ENCODE measurements at places on chromosomes 13 and 19. TPM values are rescaled to one million over a fixed set of nuclear protein-coding genes. Genes with fewer than 3 reads are reported as not detected.

Gene CGB2
- not detected for polyA plus RNA-seq

Gene CLEC17A
- polyA plus RNA-seq = not detected

Gene TSEN34
- polyA plus RNA-seq = 49.7 TPM

Gene CYP4F11
- polyA plus RNA-seq = 2.4 TPM

Gene RFPL4A
- not detected for polyA plus RNA-seq

Gene SLC25A41
- polyA plus RNA-seq = not detected

Gene C1QTNF9
- polyA plus RNA-seq = not detected

Gene TJP3
- polyA plus RNA-seq = not detected

Gene CTXN1
- 1.5 TPM for polyA plus RNA-seq

Gene NUDT15
- 19.4 TPM for polyA plus RNA-seq

Gene FCHO1
- polyA plus RNA-seq = 0.14 TPM

Gene IGFLR1
- 1.2 TPM for polyA plus RNA-seq

Gene TMEM238
- 0.24 TPM for polyA plus RNA-seq

Gene CCDC169
- polyA plus RNA-seq = 0.46 TPM

Gene PLK5
- polyA plus RNA-seq = 0.26 TPM

Gene ZNF561
- 38.2 TPM for polyA plus RNA-seq

Gene PSG6
- polyA plus RNA-seq = 0.40 TPM

Gene PSG11
- polyA plus RNA-seq = not detected

Gene HSD17B14
- 1.0 TPM for polyA plus RNA-seq

Gene SRRM5
- 0.02 TPM for polyA plus RNA-seq

Gene ZNF607
- 4.5 TPM for polyA plus RNA-seq

Gene CEACAM7
- not detected for polyA plus RNA-seq

Gene ACP5
- 35.5 TPM for polyA plus RNA-seq

Gene KIR3DL3
- not detected for polyA plus RNA-seq

All from keratinocyte (primary cell).